Stimulated activated CD8-positive, alpha-beta memory T cell treated with anti-CD3 and anti-CD28 coated beads, Interleukin-7, amount 100 ng/mL, for 1 hour (primary cell): ENCODE measurements at places on chromosomes 11 and 22.

DNA sequence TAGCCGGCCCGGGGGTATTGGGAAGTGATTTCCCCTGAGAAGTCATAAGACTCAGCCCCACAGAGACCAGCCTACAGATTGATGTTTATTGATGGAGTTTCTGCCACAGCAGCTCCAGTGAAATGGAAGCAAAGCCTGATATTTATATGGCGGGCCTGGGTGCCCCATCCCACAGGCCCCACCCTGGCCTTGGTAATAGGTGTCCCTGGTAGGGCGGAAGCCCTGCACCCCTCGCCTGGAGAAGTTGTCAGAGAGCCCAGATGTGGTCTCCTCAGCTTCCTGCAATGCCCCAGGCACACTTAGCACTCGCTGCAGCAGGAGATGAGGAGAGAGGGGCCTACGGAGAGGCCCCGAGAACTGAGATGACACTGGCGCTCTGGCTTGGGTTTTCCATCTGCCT is 107.4 kb downstream of the MORC2 start:
- DNase-seq: no peak

GRCh38 chr11:78060533-78060932 is 3.1 kb upstream of the THRSP start:
- DNase-seq: no peak

GRCh38 chr11:110077831-110078325 is 15.3 kb upstream of the ZC3H12C start:
- DNase-seq: no peak

DNA sequence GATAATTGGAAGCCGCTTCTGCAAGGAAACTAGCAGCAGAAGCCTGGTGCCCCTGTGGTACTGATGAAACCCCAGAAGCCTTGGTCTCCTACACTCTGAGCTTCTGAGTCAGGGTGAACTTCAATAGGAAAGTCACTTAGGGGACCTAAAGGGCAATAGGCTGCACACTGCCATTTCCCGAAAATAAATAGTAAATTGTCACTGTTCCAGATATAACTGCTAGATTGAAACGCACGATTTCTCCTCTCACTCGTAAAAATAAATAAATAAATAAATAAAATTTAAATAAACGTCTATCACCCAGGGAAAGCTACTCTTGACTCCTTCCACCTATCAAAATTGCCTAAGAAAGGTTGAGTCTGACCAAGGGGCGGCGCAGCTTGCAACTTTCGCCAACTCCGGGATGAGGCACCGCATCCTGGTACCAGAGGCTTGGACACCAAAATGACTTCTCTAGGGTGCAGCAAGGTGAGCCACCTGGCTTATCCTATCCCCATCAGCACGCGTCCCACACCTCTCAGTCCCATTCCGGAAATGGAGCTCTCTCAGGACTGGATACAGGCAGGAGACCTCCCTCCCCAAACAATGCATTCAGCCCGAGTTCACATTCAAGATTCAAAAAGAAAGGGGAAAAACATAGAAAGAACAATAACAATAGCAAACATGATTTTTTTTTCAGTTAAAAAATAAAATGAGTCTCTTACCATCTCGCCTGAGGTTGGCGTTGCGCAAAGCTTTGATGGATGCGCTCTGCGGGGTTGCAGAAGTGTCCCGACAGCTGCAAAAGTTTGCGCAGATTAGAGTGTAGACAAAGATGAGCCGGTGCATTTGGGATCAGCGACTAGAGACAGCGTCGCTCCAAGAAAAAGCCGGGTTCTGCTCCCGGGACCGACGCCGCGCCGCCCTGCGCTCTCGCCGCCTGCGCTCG is 583 bp downstream of the PDGFD start:
- DNase-seq: no peak

DNA sequence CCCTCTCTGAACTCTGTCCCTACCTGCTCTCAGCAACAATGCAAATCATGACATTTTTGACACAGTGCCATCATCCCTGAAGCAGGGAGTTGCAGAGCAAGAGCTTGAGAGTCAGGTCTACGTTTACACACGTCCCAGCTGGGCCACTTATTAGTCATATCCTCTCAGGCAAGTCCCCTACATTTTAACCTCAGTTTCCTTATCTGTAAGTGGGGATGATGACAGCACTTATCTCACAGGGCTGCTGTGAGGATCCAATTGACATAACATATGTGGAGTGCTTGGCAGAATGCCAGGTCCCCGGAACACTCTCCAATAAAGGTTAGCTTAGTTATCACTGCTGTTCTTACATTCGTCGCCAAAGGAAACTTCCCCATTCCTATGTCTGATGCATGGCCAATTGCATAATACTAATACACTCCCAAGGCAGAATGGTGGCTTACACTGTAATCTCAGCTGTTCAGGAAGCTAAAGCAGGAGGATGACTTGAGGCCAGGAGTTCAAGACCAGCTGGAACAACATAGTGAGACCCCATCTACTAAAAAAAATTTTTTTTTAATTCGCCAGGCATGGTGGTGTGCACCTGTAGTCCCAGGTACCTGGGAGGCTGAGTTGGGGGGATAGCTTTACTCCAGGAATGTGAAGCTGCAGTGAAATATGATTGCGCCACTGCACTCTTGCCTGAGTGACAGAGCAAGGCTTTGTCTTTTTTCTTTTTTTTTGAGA is 16.6 kb downstream of the ASCC2 start:
- no peak for DNase-seq

DNA sequence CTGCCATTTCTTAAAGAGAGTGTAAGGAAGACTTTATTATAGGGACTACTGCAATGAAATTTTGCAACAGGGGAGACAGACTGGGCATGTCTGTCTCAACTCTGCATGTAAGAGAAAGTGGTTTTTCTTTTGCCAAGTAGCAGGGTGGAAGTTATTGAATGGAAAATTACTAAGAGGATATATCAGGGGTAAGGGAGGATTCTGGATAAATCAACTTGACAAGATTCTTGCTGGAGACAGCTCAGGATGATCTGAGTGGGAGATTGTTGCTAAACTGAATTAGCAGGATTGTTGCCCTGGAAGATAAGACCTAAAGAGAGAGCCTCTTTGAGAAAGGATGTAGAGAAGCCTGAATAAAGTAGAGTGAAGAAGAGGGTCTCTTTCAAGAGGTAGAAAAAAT is 145.8 kb downstream of the LUZP2 start:
- no peak for DNase-seq

GRCh38 chr22:33748714-33749113 is 171.6 kb downstream of the LARGE1 start:
- DNase-seq: no peak

DNA sequence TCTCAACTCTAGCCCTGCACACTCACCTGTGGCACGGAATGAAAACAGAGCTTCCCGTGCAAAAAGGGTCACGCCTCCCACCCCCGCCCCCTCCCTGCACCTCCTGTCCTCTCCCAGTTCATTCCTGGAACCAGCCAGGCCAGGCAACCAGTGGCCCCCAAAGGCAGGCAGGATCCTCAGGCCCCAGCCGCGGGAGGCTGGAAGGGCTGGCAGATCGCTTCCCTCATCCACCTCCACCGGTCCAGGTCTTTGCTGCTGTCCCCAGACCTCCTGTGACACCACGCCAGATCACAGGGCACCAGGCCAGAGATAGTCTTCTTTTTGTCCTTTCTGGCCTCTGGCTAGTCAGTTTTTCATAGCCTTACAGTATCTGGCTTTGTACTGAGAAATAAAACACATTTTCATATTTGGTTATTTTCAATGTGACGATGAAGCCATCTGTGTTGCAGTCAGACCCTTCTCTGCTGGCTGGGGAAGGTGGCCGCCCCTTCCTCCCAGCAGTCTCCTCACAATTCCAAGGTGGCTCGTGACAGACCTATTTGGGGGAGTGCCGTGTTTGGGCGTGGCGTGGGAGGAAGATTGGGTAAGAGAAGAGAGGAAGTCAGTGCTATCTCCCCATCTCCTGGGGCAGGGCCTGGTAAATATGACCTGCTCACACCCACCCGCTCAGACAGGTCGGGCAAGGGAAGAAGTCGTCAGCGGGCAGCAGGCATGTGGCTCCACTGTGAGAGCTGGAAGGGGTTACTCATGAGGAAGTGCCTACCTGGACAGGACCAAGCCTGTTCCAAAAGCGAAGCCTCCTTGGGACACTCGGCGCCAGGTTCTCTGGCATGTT is 9.1 kb downstream of the SSH3 start:
- DNase-seq: no peak

GRCh38 chr22:29266564-29267461 is 968 bp downstream of the RHBDD3 start:
- no peak for DNase-seq

DNA sequence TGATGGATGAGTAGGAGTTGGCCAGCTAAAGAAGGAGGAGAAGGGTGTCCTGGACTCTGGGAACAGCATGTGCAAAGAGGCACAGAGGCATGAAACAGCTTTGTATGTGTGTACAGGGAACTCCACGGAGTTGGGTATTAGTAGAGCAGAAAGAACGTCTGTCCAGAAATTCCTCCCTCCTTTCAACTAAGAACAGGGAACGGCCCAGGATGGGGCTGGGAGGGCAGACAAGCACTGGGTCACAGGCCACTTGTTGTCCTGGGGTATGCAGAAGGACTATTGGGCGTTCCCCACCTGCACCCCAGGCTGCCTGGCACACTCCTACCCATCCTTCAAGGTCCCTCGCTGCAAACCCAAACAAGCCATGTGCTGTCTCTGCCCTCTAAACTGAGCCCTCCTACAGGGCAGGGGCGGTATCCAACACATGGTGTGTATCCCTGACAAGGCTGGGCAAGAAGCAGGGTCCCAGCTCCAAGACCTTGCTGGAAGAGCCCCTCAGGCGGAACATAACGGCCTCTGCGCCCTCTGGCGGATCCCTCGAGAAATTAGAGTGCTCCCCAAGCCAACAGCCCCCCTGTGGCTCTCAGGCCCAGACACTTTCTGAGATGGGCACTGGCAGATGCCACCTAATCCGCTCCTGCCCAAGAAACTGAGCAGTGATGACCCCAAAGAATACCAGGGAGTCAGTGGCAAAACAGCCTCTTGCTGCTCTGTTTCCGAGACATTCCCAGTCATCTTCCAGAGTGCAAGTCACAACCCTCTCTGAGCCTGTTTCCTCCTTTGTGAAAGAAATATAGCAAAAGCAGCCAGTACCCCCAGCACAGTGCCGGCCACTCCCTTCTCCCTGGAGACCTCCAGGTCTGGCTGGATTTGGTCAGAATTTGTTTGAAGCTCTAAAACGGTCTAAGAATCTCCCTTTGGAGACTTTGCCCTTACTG is 1.6 kb upstream of the ELFN2 start:
- peak; percentile 40 for DNase-seq

- no peak for DNase-seq
Observed at GRCh38 chr11:56151376-56151775, 8.7 kb downstream of the OR8K5 start.

GRCh38 chr11:13983081-13983751 is 20.7 kb downstream of the SPON1 start:
- DNase-seq: no peak

DNA sequence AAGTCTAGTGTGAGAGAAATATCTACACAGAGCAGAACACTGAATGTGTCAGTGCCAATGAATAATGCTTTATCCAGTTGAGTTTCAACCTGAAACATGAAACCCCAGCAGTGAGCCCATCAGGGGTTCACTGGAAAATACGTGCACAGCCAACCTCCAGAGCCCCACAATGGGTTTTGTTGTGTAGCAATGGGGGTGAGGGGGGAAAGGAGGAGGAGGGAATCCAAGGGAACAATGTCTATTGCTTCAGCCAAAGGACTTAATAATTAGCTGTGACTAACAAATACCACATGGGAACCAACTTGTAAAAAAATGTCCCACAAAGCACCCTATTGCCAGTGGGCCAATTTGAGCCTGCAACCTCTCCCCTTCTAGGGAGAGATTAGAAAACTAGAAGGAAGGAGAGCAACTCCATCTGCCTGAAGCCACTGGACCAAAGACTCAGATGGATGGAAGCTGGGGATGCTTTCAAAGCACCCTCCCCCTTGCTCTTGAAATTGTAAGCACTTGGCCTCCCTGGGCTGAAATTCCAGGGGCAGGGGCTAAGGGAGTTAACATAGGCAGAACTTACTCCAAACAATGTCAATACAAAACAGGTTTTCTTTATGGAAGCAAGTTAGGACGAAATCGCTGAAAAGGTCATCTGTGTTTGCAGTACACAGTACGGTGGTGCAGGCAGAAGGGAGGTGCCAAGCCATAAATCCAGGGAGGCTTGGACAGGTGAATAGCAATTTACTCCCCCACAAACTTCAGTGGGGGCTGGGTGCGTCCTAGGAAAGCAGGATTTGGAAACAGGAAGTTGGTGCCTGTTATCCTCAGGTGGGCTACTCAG is 99.8 kb downstream of the ARL14EP start:
- no peak for DNase-seq

DNA sequence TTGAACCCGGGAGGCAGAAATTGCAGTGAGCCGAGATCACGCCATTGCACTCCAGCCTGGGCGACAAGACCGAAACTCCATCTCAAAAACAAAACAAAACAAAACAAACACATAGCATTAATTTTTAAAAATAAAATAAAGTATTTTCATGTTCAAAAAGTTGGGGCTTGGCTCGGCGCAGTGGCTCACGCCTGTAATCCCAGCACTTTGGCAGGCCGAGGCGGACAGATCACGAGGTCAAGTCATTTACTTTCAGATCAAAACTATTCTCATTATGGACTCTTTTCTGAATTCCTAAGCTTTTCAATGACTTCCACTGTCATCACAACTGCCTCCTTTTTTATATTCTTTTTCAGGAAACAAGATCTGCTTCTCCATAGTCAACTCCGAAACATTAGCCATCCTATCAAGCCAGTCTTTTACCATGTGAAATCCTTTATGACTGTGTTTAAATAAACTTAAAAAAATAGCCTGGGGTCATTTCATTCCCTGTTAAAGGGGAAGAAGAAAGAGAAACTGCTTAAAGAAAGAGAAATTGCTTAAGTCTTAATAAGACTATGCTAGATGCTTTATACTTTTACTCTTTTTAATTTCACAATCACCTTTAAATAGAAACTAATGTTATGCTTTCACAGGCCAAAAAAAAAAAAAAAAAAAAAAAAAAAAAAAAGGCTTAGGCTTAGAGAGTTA is 13.1 kb upstream of the CHRNA10 start:
- DNase-seq: no peak

DNA sequence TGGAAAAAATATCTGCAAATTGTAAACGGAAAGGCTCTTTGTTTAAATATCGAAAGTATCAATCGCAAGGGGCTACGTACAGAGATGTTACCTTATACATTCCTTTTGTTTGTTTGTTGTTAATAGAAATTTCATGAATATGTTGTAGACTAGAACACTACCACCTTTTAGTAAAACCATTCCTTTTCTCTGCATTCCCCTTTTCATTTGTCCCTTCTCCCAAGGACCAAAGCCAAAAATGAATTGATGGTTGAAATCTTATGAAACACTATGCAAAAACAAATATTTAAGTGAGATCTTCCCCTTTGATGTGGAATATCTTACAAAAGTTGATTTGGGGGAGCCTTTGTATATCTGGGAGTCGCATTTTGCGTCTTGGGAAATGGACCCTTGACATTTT is 2.1 kb downstream of the SLC17A6 start:
- no peak for DNase-seq

GRCh38 chr11:68461575-68461917 is 994 bp downstream of the PPP6R3 start:
- no peak for DNase-seq
